Activated CD4-positive, alpha-beta T cell treated with anti-CD3 and anti-CD28 coated beads, Interleukin-2, amount 10 ng/mL, durations not matched to agents 7 days and 5 days (primary cell): ENCODE measurements at places on chromosomes 7 and 10. TPM values are rescaled to one million over a fixed set of nuclear protein-coding genes. Genes with fewer than 3 reads are reported as not detected.

PSD gene
- total RNA-seq: 1.4 TPM

GRCh38 chr7:32494946-32495297, 367 bp upstream of the AVL9 start:
- DNase-seq: no peak

DNA sequence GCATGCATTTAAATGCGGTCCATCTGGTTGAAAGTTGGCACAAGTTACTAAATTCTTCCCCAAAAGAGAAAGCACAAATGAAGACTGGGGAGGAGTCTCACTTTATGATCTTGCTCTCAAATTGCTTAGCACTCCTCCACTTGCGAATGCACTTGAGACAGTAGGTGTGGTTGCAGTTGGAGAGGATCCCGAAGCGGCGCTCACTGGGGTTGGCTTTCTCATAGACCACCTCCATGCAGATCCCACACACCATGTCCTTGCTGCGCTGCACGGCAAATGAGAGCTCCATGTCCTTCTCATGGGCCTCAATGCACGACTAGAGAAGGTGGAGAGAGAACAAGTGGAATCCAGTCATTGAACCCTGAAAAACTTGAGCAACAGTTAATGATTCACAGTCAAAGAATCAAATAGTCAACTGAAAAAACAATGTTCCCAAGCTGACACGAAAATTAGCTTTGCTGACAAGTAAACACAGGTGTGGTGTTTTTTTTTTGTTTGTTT, 22.7 kb downstream of the MKRN1 start:
- DNase-seq: no peak

DNA sequence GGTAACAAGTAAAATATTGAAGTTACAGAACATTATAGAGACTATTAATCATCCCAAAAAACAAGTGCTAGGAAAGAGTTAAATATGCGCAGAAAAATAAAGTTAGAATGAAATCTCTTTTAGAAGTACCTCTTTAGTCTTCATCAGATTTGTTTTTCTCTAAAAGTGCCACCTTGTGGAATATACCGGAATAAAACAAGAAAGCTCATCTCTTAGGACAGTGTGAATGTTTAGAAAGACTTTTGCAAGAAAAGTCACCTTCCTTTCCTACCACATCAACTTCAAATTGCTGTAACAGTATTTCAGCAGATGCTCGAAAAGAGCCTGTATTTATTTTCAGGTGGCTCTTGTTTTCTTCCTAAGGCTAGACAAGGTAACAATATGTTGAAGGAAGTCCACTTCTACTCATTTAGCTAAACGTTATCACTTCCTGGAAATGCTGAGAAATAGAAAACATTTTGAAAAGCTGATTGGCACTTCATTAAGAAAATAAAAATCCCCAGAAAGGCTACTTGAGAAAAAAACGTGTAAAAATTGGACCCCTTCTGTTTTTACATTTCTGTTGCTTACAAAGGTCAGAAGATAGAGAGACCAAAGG, 19.8 kb upstream of the FAM133B start:
- no peak for DNase-seq

DNA sequence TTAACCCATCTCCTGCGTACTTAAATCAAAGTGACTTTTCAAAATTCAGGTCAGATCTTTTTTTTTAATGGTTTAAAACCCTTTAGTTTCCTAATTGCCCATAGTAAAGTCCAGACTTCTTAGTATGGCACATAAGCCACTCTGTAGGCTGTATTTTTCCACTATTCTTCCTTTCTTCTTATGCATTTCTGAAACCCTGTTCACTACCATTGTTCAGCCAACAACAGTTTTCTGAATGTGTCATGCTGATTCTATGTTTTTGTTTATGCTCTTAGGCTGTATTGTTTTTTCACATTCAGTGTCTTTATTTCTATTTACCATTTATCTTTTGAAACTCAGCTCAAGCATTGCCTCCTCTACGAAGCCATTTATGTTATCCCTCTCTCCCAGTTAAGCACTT, 26.7 kb downstream of the CCSER2 start:
- no peak for DNase-seq

DNA sequence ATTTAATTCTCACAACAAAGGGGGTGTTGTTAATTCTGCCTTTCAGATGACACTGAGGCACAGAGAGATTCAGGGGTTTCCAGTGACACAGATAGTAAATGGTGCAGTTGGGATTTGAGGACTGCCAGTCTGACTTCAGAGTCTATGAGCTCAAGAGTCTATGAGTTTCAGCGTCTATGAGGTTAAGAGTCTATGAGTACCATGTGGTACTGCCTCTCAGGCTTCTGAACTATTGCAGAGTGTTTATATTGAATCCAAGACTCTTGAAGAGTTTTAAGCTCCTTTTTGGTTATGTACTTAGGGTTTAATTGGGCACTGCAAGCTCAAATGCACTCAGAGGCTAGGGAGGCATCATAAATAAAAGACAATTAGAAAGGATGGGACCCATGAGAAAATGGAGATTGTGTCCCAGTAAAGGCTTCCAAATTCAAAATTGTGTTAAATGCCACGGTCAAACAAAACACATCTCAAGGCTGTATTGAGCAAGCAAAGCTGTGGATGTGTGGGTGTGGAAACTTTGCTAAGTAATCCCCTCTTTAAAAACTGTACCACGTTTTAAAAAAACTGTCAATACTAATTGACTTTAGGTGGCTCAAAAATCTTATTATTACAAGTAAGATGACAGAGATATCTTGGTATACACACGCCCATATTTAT, 123.9 kb upstream of the FAM171A1 start:
- DNase-seq: no peak

GRCh38 chr7:65983965-65984658, 2.1 kb upstream of the GUSB start:
- no peak for DNase-seq
